ENCODE measurements at places on chromosomes 12 and 14.

DNA sequence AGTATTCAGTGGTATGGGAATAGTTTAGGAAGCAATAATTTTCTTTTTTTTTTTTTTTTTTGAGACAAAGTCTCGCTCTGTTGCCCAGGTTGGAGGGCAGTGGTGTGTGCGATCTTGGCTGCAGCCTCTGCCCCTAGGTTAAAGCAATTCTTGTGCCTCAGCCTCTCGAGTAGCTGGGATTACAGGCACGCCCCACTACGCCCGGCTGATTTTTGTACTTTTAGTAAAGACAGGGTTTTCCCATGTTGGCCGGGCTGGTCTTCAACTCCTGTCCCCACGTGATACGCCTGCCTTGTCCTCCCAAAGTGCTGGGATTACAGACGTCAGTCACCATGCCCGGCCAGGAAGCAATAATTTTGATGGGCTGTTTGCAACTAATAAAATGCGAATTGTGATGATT lies 62.1 kb downstream of the ATG14 start:
- no peak for DNase-seq

- DNase-seq, result no peak
These were observed at the start of gene SMOC1 for GRCh38 chr14:69879175-69880043. Gene SMOC1 (plus strand): TSS chr14:69879416. CDS start chr14:69879679, 263 bp downstream.

- DNase-seq, result no peak
These were observed 185.8 kb downstream of the DUSP6 start for GRCh38 chr12:89166525-89166934.

- no peak for DNase-seq
These were observed 35.7 kb downstream of the B4GALNT3 start for GRCh38 chr12:495466-495865.

GRCh38 chr12:59873136-59873535 lies 277.3 kb downstream of the SLC16A7 start:
- DNase-seq, result no peak

DNA sequence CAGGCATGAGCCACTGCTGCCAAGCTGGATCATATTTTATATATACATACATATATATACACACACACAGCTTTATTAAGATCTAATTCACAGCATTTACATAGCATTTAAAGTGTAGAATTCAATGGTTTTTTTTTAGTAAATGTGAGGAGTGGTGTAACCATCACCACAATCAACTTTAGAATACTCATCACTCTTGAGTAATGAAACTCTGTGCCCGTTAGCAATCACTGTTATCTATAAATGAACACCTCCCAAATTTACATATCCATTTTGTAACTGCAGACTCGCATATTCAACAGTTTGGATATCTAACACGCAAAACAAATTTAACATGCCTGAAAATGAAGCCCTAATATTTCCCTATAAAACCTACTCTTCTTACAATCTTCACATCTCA lies 90.9 kb downstream of the PPP1R12A start:
- no peak for DNase-seq

DNA sequence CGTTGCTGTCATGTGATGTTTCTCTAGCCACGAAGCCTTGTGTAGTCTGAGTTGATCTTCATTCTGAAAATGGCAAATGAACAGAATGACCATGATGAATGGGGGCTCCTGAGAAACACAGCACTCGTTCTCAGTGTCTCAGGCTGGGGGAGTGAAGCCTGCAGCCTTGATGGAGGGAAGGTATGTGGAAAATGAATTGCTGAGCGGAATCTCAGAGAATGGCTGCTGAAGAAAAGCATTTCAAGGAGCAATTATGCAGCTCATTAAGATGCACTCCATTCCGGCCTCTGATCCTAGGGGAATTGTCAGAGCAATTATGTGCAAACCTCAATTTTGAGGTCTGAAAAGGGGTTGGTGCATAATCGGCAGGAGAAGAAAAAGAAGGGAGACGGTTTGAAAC lies 167.1 kb downstream of the CHST11 start:
- DNase-seq, result no peak
